ENCODE measurements at places on chromosomes 7 and 10. TPM values are rescaled to one million over a fixed set of nuclear protein-coding genes. Genes with fewer than 3 reads are reported as not detected.
A peak's percentile ranks its signal among the peaks of the same experiment; 100 is the strongest.

DNA sequence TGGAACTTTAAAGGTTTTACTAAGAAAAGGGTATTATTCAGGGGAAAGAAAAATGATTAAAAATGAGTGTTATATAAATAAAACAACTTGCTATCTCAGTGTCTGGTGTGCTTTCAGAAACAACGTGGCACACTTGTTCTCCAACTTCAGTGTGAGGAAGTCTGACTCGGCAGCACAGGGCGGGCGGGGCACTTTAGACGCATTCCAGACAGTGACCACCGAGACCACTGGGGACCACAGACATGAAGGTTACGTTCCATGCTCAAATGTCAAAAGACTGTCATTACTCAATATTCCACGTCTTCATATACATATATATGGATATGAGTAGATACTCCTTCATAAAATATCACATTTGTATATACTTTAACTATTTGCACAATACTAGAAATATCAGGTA, 87.0 kb downstream of the LARP4B start:
- no peak overlapping the region for H3K27ac ChIP-seq
- H3K27me3 ChIP-seq = no peaks in the 10 kb centered on the region
- no peaks in the 10 kb centered on the region for H3K4me1 ChIP-seq
- H3K4me3 ChIP-seq = no peak overlapping the region

GRCh38 chr7:30032310-30033125, 4.3 kb downstream of the PLEKHA8 start:
- no peak for DNase-seq
- H3K36me3 ChIP-seq = no peaks in the 10 kb centered on the region

DNA sequence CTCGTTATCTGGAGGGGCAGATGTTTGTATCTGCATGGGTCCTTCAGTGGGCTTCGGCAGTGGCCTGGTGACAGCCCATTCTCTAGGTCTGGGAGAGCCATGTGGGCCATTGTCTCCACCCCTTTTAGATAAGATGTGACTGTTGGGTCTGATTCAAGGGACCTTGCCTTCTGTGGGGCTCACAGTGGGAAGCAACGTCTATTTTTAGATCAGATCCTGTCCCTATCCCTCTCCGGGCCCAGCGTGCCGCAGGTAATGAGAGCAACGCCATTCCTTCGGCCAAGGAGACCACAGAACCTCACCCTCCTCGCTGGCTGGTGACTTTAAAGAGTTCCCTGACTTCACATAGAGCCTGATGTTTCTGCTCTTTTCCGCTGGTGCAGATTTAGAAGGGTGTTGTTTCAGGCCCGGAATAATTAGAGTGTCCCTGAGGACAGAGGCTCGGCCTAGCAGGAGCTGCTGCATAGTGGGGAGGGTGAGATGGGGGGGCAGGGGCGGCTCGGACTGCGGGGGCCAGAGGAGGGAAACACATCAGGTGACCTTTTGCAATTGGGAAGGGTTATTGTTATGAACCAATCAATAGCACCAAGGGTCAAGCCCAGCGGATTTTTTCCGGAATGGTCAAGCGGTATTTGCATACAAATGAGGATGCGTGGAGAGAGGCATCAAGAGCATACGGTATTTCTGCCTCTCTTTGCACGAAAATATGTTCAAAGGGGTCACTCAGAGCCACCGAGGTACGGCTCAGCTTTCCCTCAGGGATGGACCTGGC, 503.0 kb upstream of the FOXK1 start:
- H3K4me3 ChIP-seq = no peak overlapping the region
- no peaks in the 10 kb centered on the region for H3K36me3 ChIP-seq
- DNase-seq = no peak
- no peaks in the 10 kb centered on the region for H3K27me3 ChIP-seq
- no peak overlapping the region for H3K27ac ChIP-seq

DNA sequence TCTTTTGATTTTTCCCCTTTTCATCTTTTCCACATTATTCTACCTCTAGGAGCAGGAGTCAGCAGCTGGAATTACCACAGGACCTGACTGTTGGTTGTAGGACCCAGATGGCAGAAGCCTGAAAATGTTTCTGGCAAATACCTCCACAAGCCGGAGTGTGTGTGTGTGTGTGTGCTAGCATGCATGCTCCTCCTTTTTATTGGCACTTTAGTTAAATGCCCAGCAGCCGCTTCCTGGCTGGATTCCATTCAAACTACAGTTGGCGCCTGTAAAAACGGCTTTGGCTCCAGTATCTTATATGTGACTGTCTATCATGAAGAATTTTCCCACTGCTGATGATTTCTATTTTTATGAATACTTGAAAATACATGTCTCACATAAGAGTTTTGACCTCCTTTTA, 319.7 kb upstream of the SP4 start:
- no peak overlapping the region for H3K4me3 ChIP-seq
- H3K27me3 ChIP-seq = no peaks in the 10 kb centered on the region
- no peak for DNase-seq

DNA sequence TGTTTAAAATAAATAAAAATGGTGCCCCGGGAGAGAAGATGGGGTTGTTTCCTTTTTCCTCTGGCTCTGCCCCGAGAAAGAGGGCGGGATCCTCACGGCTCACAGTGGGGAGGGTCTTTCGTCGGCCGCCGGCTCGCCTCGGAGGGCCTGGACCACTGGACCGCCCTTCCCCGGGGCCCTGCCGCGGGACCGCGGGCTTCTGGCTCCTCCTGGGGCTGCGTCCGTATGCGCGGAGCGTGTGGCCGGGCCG, 3.5 kb upstream of the IGF2BP3 start:
- H3K4me3 ChIP-seq = peak overlapping the region; percentile 25
- peaks cover 97% of the 10 kb centered on the region for H3K27me3 ChIP-seq
- no peaks in the 10 kb centered on the region for H3K4me1 ChIP-seq
- H3K27ac ChIP-seq = no peak overlapping the region
- no peak for DNase-seq

DNA sequence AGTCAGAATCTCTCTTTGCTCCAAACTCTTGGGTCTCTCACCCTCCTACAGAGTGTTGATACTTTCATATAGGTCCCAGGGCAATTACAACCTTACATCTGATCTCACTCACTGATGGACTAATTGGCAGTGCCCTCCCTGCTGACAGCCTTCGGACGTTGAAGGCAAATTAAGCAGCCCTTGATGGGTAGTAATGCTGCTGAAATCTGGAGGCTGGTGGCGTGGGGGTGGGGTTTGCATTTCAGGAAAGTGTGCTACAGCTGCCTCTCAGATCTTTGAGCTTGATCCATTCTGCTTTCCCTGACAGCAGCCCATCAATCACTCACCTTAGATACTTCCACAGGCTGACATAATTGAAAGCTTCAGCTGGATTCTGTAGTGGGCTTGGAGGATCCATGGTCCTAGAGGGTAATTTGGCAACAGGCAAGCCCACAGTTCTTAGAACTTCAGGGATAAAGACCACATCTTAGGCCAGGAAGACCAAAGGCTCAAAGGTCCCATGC, 349.1 kb upstream of the PODXL start:
- no peak overlapping the region for H3K4me3 ChIP-seq
- no peaks in the 10 kb centered on the region for H3K36me3 ChIP-seq
- H3K27ac ChIP-seq = no peak overlapping the region
- no peaks in the 10 kb centered on the region for H3K4me1 ChIP-seq
- no peaks in the 10 kb centered on the region for H3K27me3 ChIP-seq

GRCh38 chr7:30893357-30893756, 18.3 kb upstream of the AQP1 start:
- H3K27me3 ChIP-seq = no peaks in the 10 kb centered on the region
- H3K36me3 ChIP-seq = no peaks in the 10 kb centered on the region
- peaks cover 38% of the 10 kb centered on the region for H3K4me1 ChIP-seq
- H3K4me3 ChIP-seq = no peak overlapping the region
- no peak overlapping the region for H3K27ac ChIP-seq

DNA sequence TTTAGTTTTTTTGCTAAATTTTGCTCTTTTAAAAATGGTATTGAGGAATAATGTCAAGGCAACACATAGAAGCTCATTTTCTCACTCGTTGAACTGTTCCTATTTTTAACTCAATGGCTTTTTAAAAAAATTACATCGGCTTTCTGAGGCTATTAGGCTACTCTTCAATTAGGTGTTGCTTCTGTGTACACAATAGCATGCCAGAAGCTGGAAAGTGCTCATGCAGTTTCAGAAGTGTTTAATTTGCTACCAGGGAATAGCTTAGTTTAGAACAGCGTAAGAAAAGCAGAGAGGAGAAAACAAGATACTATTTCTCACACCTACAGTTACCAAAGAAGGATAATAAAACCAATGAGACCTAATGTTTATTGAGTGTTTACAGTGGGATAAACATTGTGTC, 157.4 kb downstream of the NXPH1 start:
- no peaks in the 10 kb centered on the region for H3K4me1 ChIP-seq
- no peak overlapping the region for H3K4me3 ChIP-seq
- no peak overlapping the region for H3K27ac ChIP-seq

The GTF2IRD2 gene
- 1.3 TPM for total RNA-seq

The MYOZ1 gene
- total RNA-seq = not detected

Measured in right lobe of liver (tissue), 6 donors.